ENCODE measurements at places on chromosomes 12 and 14.

- DNase-seq = peak; percentile 71
Observed at GRCh38 chr12:47837190-47838171, 17.8 kb upstream of the HDAC7 start.

DNA sequence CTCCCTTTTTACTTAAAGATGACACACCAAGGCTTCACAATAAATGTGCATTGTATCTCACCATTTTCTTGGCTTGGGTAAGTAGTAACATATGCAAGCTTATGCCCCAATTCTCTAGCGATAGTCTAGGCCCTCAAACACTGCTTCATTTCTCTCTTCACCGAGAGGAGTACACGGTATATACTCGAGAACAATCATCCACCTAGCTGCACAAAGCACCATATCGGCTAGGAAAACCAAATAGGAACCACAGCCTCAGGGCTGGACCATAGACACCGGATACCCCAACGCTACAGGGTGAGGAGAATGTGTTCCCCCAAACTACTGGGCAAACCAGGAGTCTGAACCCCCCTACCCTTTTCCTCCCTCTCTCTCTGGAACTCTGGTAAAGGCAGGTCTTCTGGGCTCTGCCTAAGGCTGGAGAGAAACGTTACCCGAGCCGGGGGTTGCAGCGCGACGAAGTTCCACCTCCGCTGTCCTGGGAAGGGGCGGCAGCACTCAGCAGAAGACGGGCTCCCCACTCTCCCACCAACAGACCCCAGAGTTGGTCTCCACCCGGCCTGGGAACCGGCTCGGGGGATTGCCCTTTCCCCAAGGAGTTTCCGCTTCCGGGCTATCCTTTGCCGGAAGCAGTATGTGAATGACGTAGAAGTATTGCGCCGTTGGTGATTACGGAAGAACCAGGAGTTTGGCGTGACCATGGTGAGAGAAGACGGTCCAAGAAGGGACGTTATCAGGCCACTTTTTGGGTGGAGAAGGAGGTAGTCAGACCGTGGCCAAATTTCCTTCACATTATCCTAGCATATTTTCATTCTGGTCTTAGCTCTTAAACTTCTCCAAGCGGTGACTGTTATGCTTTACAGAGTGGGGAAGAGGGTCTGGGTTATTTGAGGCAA, at the start of the genes AREL1 and FCF1:
Gene AREL1, minus strand, starts transcription at position 582 of the 896 bp plus-strand sequence. CDS start 27,465 bp downstream, outside the sequence.
Gene FCF1, plus strand, starts transcription at position 646 of the 896 bp plus-strand sequence. Its CDS starts 54 bp downstream, at position 700.
- DNase-seq = peak; percentile 80

DNA sequence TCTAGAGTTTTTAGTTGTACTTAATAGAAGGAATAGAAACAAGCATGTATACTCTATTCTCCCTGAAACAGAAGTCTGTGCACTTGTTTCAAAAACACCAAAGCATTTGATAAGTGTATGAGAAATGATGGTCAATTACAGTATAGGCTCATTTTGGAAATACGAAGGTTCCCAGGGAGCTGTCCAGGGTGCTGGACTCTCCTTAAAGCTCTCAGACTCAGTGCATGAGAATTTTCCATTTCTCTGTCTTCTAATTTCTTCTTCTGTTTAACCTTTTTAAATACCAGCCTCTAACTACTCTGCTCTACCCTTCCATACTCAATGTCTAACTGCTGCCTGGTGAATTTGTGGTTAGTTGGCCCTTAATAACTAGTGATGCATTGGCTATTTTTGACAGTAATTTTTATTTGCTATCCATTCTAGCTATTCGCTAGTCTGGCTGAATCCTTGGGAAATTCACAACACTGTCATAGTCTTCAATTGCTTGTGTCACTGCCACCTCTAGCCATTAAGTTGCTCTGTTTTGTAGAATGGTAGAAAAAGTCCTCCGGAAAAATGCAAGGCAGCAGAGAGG, 229.2 kb downstream of the NRXN3 start:
- no peak for DNase-seq

GRCh38 chr14:49991491-49991890, 98.6 kb downstream of the ARF6 start:
- no peak for DNase-seq

- no peak for DNase-seq
Observed at GRCh38 chr12:54037360-54038283, 4.8 kb downstream of the HOXC5 start.

DNA sequence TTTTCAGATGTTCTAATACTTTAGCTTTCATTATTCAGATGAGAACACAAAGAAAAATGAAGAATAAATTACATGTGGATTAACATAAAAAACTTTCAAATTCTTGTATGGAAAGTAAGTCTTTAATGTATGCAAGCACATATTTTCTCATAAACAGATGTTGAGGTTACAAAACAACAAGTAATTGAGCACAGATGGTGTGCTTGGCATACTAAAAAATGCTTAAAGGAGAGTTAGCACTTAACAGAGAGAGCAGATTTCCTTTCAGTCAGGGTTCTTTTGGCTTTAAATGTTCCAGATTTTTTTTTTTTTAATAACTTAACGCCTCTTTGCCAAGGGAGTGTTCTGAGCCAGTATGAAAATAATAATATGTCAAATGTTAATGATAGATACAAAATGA, 96.0 kb downstream of the RASSF9 start:
- no peak for DNase-seq

DNA sequence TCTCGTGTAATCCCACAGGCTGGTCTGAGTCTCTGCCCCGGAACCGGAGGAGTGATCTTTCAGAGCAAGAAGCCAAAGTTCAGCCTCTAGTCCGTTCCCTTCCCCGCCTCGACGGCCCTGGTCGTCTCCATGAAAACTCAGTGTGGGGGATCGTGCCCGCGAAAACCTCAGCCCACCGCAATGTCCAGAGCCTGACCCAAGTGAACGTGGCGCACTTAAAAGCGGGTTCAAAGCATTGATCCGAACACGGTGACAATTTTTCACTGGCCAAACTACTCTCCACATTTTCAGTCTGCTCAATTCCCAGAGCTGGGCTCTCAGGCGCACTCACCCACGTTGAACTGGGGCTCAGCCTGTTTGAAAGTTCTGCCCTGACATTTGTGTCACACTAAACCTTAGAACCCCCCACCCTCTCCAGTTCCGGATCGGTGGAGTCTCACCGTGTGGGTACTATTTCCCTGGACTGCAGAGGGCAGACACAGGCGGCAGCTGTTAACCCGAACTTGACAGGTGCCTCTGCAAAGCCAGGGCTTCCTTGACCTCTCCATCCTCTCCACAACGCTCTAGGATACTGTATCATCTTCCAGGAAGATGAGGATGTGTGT, 886 bp upstream of the PRICKLE1 start:
- DNase-seq = peak; percentile 16

- DNase-seq = no peak
Observed at GRCh38 chr12:123058481-123058880, 78.0 kb downstream of the ARL6IP4 start.

GRCh38 chr12:109236257-109236656, 72.8 kb downstream of the FOXN4 start:
- DNase-seq = no peak

- DNase-seq = no peak
Observed at GRCh38 chr14:105855893-105856675, 329.7 kb downstream of the TMEM121 start.

- no peak for DNase-seq
Observed at GRCh38 chr12:79250186-79250585, 385.6 kb downstream of the SYT1 start.

DNA sequence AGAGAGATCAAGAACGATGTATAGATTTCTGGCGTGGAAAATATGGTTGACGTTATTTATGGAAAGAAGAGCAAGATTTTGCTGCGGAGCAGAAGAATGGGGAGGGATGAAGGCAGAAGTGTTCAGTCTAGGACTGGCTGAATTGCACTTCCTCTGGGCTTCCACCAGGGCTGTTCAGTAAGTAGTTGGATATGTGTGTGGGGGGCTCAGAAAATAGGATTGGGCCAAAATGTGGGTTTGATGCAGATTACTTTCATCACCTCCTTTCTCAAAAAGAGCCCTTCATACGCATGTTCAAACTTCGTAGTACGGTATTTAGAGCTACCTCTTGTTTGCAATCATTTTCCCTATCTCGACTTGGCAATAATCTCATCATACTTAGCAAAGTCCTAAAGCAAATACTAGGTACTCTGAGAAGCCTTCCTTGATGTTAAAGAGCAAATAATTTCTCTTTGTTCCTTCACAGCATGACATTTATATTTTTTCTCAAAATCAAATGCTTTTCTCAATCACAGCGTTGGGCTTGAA, 349.4 kb downstream of the NELL2 start:
- no peak for DNase-seq

DNA sequence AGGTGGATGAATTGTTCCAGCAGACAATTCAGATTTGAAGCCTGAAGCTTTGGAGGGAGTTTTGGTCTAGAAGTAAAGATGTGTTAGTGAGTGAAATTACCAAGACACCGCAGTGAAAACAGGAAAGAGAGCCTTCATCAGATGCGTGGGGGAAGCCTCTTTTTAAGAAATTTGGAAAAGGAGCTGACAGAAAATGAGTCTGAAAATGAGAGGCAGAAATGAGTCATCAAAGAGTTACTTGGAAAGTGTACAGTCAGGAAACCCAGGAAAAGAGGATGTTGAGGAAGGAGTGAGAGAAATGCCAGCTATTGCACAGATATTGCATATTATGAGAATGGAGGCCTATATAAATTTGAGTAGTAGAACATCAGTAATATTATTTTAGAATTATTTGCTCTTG, 520.7 kb downstream of the NRXN3 start:
- DNase-seq = no peak

DNA sequence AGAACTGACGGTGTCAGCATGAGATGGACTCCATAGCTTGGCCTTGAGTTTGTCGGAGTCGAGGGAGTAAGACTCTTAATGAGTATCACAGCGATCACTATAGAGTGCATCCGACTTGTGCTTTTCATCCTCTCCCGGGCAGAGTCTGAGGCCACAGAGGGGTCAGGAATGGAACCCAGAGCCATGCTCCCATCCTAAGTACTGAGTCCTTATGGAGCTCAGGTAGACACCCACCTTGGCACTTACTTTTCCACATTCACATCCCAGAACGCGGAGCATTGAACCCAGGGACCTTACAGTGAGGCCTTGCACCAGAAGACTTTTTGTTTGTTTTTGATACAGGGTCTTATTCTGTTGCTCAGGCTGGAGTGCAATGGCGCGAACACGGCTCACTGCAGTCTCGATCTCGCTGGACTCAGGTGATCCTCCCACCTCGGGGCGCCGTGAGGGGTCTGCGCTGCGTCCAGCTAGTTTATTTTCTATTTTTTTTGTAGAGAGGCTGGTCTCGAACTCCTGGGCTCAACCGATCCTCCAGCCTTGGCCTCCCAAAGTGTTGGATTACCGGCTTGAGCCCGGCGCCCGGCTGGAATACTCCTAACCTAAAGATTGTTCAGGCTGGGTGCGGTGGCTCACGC, 719 bp upstream of the SRSF9 start:
- no peak for DNase-seq

- no peak for DNase-seq
Observed at GRCh38 chr14:41349289-41349910, 257.3 kb upstream of the LRFN5 start.

GRCh38 chr12:32494656-32495055, 95.3 kb downstream of the FGD4 start:
- DNase-seq = no peak

- DNase-seq = no peak
Observed at GRCh38 chr12:5488626-5488955, 56.7 kb downstream of the NTF3 start.

- DNase-seq = no peak
Observed at GRCh38 chr12:79252358-79253075, 387.9 kb downstream of the SYT1 start.

DNA sequence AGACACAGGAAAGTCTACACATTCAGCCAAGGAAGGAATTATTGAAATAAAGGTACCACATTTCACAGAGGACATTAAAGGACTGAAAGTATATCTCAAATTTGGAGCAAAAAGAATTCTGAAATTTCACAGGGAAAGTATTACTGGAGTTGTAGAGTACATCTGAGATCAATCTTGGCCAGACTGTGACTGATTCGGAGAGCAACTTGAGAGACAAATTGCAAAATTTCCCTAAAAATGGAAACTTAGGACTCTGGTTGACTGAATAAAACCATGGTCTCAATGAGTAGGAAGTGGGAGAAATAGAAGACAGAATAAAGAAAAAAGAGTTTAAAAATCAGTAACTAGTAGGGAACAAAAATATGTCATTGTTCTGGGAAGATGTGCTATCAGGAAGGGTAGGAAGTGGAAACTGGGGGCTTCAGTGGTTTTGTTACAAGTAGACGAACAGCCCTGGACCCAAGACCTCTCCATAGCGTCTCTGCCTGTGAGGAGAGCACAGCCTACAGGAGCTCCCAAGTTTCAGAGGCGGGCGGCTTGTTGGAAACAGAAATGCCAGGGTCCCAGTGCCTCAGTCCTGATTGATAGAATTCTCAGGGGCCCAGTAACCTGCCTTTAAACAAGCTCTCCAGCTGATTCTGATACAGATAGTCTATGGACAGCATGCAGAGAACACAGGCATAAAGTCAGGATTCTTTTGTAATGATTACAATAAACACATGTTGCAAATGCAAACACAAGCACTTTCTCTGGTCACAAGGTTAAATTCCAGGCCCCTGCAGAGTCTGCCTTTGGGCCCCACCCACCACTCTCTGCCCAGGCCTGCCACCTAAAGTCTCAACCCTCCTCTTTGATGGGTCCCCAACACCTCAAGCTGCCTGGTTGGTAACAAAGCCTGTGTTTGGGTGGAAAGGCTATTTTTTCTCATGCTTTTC, 63.1 kb downstream of the BBS10 start:
- no peak for DNase-seq

DNA sequence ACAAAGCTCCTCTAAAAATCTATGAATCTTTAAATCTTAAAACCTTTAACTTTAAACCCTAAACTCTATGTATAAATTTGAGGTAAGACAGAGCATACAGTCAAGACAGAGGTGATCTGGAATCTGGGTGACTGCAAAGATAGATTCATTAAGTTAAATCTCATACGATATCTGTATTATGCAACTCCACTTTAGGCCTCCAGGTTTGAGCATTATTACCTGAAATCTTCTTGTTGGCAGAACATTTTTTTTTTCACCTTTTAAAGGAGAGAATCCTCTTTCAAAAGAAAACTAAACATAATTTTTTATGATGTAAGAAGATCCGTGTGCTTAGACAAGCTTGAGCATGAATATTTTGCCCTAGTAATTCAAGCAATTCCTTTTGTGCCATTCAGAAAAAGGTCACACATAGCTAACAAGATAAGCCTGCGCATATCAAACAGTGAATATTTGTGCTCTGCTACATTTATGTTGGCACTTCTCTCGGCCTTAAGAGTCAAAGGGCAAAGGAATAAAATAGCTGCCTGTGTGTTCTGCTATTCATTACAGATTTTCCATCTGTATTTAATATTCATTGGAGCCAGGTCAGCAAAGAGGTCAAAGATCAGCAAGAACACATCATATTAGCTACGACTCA, 163.3 kb downstream of the TMTC3 start:
- no peak for DNase-seq

GRCh38 chr14:31286456-31287293, 79.1 kb upstream of the HECTD1 start:
- DNase-seq = no peak

DNA sequence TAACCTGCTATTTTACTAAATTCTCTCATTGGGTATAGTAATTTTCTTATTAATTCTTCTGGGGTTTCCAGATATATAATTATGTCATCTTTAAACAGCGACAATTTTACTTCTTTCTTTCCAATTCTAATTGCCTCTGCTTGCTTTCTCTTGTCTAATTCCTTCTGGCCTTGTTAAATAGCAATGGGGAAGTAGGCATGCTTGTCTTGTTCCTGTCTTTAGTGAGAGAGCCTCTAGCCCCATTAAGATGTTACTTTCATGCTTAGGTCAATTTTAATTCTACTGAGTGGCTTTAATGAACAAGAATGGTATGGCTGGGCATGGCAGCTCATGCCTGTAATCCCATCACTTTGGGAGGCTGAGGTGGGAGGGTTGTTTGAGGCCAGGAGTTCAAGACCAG, 31.7 kb downstream of the LRTM2 start:
- DNase-seq = no peak

- no peak for DNase-seq
Observed at GRCh38 chr12:27012239-27012981, 1.8 kb downstream of the TM7SF3 start.

All from MM.1S (cell line).